Gastrocnemius medialis (tissue), 4 donors: ENCODE measurements at places on chromosomes 5 and 9. TPM values are rescaled to one million over a fixed set of nuclear protein-coding genes. Genes with fewer than 3 reads are reported as not detected.

- no peak for DNase-seq
These were observed 22.6 kb upstream of the MAMDC2 start for GRCh38 chr9:70020991-70021571.

DNA sequence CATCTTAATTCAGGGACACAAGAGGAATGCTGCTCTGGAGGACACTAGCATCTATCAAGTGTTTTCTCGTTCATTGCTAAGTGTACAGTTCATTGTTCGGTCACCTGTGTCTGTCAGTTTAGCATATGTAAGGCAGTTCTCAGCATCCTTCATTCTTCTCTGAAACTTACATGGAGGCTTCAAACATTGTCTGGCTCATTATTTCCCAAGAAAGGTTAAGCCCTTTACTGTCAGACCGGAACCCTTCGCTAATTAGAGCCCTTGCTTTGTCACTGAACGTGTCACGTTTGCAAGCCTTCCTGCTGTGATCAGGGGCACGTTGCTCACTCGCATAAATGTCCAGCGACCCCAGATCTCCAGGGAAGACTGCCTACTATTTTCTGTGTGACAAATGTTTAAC, 62.3 kb upstream of the RIOK2 start:
- DNase-seq: no peak

DNA sequence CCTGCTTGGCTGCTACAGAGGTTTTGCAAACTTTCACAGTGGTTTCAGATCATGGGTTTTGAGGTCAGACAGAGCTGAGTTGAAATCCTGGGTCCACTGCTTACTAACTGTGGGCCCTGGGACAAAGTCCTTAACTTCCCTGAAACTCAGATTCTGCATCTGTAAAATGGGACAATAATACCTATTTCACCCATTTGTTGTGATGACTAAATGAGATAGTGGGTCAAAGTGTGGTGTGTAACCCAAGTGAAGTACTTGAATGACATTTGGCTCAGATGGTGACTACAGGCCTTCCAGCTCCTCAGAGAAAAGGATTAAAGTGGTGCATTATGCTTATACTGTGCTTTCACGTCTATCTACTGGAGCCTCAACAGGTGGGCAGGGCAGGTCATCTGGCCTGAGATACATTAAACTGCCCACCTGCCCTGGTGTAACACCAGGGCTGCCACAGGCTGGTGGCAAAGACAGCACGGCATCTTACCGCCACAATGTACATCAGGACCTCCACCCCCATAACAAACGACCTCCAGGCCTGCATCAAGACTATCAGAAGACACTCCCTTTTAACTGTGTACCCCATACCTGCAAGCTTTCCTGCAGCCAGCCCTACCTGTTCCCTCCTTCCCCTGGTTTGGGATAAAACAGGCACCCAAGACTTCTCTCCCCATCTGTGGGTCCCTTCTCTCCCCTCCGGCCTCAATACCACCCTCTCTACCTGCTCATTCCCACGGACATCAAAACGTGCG, 846 bp upstream of the TRAF1 start:
- DNase-seq: no peak

DNA sequence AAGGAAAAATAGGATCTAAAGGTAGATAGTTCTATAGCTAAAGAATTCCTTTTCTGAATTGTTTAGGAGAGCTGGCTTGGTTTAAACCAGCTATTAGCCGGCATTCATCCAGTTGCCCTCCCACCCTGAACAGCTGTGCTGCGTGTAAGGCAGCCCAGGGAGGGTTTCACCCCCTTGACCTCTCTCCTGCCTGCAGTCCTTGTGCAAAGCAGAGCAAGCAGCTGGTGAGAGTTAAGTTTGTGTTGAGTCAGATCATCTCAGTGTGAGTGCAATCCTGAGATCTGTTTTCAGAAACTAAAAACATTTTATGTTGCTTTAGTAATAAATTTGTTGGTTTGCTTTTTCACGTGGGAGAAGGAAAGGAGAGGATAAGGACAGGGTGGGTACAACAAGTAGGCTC, 13.0 kb downstream of the SLC25A25 start:
- DNase-seq: peak; percentile 68

DNA sequence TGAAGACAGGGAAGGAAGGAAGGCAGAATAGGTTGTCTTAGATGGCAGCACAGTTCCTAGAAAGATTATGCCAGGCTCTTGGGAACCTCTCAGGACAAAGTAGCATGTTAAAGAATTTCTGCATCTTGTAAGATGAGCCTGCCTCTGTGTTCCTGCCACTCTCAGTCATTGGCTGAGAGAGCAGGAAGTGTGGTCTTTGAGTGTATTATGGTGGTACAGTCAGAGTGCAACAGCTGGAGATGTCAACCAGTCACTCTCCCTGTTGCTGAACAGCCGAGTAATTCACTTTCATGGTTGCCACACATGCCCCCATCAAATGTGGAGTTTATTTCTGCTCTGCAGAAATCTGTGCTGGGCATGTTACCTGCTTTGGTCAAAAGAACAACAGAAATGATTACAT, 659.6 kb upstream of the RIOK2 start:
- DNase-seq: no peak

- no peak for DNase-seq
These were observed 1096.3 kb upstream of the DMAC1 start for GRCh38 chr9:8895861-8896224.

DNA sequence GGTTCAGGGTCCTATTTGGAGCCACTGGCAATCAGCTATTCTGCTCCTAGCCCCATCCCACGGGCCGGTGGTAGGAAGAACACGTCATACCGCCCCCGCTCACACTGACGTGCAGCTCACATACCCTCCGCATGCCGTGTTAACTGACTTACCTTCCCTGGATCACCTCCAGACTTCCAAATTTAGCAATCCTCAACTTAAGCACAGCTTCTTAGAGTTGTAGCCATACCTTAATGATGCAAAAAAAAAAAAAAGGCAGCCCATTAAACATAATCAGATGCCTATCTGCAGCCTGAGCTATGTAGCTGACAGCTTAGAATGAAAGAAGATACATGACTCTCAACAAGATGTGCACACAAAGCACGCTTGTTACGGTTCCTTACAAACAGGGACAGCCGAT, 93.0 kb downstream of the IRX2 start:
- DNase-seq: no peak

GRCh38 chr5:142674531-142675469, 11.1 kb downstream of the FGF1 start:
- DNase-seq: peak; percentile 18

- no peak for DNase-seq
These were observed 38.9 kb upstream of the FOXB2 start for GRCh38 chr9:76980566-76980965.

- DNase-seq: no peak
These were observed 5.0 kb upstream of the C1QTNF3 start for GRCh38 chr5:34047774-34048572.

DNA sequence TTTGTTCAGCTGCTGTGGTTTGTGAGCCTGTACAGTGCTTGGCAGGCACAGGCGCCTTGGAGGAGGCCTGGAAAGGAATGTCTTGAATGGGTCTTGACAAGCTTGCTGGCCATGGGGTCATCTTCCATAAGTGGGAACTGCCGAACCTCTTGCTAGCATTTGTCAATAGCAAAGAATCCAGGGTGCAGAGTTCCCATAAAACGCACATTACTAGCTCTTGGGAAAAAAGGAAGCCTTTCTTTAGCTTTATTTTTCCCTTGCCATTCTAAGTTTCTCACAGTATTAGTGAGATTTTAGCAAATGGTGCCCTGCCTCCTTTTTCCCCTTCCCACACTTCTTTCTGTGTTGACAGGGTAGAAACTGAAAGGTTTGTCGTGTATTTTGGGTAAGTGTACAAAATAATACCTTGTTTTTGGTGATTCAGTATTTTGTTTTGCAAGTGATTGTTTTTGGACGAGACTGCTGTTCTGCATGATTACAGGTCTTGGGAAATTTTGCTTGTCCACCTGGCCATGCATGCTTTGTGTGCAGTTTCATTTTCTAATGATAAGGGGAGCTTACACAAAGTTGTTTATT, 82.0 kb downstream of the ADGRV1 start:
- DNase-seq: no peak

GRCh38 chr9:136862849-136863622, 3.1 kb downstream of the EDF1 start:
- no peak for DNase-seq

- DNase-seq: no peak
These were observed 108.5 kb downstream of the FEM1C start for GRCh38 chr5:115435778-115436712.

DNA sequence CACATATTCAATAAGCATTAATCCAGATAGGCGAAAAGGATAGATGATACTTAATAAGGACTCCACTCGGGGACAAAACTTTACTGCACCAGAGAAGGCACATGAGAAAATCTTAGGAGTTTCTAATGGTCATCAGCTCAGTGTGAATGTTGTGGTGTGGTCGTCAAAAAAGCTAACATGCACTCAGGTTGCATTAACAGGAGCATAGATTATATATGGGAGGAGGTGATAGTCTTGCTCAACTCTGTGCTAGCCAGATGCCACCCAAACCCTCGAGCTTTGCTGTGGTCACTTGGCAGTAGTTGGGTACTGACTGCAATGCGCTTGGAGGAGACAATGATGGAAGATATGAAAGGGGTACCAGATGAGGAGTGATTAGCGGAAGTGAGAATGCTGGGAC, 8.6 kb upstream of the COL27A1 start:
- DNase-seq: no peak

- no peak for DNase-seq
These were observed 35.7 kb upstream of the MSX2 start for GRCh38 chr5:174688441-174689354.

DNA sequence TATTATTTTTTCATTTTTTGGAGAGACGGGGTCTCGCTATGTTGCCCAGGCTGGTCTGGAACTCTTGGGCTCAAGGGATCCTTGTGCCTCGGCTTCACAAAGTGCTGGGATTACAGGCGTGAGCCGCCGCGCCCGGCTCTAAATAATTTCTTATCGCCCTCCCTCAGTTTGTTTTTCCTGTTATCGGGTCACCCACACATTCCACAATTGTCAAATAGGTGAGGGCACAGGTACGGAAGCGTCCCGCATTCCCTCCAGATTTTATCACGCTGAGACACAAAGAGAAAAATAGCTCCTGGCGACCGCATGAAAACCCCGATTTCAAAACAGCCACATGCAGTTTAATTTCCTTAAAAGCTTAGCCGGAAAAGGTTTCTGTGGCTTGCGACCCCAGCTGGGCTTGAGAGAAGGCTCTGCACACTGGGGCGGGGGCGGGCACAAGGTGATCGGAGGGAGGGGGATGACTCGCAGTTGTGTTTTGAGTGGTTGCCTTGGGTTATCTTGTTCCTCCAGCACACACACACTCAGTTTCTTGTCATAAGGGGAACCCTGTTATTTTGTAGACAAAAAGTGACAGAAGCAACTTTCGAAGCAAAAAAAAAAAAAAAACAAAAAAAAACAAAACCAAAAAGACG, 717 bp upstream of the IQGAP2 start:
- DNase-seq: peak; percentile 18

GRCh38 chr5:54669285-54669684, 151.7 kb downstream of the SNX18 start:
- no peak for DNase-seq

DNA sequence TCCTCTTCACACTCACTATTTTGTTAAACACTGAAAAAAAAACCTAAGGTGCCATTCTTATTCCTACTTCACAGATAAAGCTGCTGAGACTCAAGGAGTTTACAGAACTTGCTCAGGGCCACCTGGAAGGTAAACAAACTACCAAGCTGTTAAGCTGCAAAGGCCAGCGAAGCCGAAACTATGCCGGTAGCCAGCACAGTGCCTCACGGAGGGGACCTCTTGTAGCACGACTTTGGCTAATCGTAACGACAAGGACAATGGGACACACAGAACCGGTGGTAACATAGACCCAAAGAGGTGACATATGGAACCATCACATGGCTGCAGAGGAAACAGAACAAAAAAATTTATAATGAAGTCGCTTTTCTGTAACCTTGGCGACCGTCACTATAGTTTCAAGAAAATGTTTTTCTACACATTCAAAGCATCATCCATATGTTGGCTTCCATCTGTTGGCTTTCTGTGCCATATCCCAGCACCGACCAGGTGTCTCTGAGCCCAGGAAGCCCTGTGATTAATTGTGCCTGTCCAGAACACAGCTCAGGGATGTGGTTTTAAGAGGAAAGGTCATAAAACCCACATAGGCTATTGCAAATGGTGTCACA, 60.3 kb downstream of the S1PR3 start:
- no peak for DNase-seq

DNA sequence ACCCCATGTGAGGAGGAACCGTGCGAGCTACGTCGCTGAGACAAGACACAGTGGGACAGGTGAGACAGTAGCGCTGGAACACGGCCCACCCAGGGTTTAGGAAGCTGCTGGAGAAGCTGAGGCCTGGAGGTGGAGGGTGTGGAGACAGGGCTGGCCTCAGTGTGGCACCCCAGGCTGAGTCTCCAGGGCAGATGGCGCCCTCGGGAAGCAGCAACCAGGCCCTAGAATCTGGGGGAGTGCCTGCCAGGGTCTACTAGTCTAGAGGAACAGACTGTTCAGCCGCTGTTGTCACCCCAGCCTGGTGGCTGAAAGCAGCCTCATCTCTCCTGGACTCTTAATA, 4.6 kb upstream of the TERT start:
- DNase-seq: no peak

DNA sequence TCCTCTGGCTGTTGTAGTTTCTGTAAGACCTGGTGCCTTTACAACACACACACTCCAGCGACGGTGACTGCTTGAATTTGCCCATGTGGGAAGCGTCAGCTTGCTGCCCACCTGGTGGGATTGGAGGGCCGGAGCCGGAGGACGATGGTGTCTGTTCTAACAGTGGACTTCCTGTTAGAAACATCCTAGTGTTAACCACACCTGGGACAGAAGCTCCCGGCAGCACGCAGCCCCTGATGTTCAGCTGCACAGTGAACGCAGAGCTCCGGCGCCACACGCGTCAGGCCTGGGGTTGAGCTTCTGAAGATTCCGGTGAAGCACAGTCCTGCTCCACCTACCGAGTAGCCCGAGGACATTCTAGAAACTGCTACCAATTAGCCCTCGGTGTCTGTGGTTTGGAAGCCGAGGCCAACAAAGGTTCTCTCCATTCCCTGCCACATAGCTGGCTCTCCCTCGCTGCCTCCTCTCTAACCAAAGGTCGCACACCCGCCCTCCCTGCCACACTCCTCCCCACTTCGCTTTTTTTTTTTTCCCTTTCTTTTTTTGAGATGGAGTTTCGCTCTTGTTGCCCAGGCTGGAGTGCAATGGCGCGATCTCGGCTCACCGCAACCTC, 14.4 kb downstream of the PMPCA start:
- no peak for DNase-seq

GRCh38 chr5:73274881-73275663, 102.1 kb downstream of the TMEM174 start:
- peak; percentile 60 for DNase-seq

GRCh38 chr5:58182287-58182841, 277.5 kb downstream of the PLK2 start:
- no peak for DNase-seq

- DNase-seq: no peak
These were observed 419.0 kb upstream of the DAB2 start for GRCh38 chr5:39843767-39844166.

GRCh38 chr5:107809201-107810034, 138.7 kb upstream of the EFNA5 start:
- no peak for DNase-seq

MYOT gene
- 99.0 TPM for total RNA-seq

MEF2C gene
- 192 TPM for total RNA-seq

SOX30 gene
- not detected for total RNA-seq

DBH gene
- not detected for total RNA-seq

APBB3 gene
- total RNA-seq: 12.5 TPM

BARHL1 gene
- not detected for total RNA-seq

NEK6 gene
- total RNA-seq: 2.3 TPM

PALM2AKAP2 gene
- total RNA-seq: 0.15 TPM

ADGRV1 gene
- not detected for total RNA-seq

DMRT3 gene
- total RNA-seq: 0.33 TPM

DMRTA1 gene
- 0.73 TPM for total RNA-seq

ZNF883 gene
- total RNA-seq: 0.92 TPM

PPIC gene
- total RNA-seq: 19.9 TPM
